Posterior vena cava (tissue), 2 donors: ENCODE measurements at places on chromosomes 1 and 21. TPM values are rescaled to one million over a fixed set of nuclear protein-coding genes. Genes with fewer than 3 reads are reported as not detected.

GRCh38 chr1:10429868-10430215, 391 bp upstream of the CENPS start:
- no peak for DNase-seq

DNA sequence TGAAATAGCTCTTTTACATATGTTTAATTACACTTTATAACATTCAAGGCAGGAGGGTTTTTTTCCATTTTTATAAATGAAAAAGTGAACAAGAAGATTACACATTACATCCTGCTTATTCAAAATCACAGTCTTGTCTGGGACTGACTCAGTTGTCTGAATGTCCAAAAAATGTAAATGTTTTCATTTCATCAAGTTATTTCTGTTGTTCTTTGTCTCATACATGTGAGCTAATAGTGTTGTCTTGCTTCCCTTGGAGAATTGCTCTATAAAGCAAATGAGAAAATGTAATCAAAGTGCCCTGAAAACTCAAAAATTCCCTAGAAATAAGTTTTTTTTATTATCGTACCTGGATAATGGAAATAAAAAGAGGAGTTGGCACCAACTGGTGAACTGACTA, 242.9 kb downstream of the GRIK1 start:
- no peak for DNase-seq

- no peak for DNase-seq
Measured at GRCh38 chr1:82921759-82922158, 1077.2 kb downstream of the TTLL7 start.

DNA sequence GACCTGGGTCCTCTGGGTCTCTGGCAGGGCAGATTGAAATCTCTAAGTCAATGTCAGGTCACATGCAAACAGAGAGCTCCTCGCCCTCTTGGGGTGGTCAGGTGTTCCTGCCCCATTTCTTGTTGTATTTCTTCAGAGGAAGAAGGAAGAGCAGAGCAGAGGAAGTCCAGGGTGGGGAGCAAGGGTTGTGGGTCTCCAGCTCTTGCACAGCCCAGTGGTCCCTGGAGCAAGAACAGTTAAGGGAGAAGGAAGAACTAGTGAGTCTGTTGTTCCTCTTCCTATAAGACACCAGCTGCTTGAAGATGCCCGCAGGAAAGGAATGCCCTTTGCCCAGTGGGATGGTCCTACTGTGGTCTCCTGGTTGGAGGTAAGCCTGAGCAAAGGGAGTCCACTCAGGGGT, 26.3 kb downstream of the MYOG start:
- DNase-seq, result no peak

The OR10Z1 gene
- not detected for total RNA-seq

The OR6K2 gene
- total RNA-seq, result not detected
